H54 (cell line): ENCODE measurements at places on chromosomes 13 and 19.

DNA sequence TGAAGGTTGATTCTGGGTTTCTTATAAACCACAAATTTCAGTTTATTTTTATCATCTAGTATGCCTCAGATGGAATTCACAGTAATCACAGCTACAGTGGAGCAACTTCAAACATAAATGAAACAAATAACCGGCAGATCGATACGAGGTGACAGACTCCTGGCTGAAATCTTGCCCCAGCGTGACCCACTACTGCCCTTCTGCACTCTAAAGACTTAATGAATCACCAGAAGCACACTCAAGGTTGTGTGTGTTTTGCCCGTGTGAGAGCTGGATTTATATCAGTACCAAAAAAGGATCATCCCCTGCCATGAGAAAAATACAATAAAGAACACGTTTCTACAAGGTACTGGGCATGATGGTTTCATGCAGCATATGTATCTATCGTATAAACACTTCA, 161.7 kb downstream of the KLF12 start:
- DNase-seq, result no peak

- no peak for DNase-seq
Measured at GRCh38 chr19:1042689-1043511, 3.0 kb downstream of the ABCA7 start.

- DNase-seq, result no peak
Measured at GRCh38 chr13:35888457-35888883, 242.7 kb downstream of the DCLK1 start.

GRCh38 chr13:39403106-39403505, 199.9 kb downstream of the LHFPL6 start:
- no peak for DNase-seq
